Thymus (tissue), 14 donors: ENCODE measurements at places on chromosomes 1 and 21.

DNA sequence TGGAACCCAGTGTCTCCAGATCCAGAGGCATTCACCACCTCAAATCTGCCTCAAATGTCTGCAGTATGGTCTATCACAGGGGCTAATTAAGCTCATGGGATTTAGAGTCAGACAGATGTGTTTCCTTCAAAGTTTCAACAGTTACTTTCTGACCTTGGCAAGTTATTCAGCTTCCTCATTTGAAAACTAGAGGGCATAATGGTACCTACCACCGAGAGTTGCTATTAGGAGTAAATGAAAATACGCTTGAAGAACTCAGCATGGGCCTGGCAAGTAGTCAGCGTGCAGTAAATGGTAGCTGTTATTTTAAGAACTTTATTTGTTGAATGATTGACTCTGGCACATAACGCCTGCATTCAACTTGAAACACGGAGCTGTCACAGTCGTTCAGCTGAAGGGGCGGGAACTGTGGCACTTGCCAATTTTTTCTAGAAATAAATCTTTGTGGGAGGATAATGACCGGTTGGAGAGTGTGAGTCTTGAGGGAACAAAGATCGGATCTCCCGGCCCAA, 1.2 kb upstream of the CAP1 start:
- no peak for DNase-seq

DNA sequence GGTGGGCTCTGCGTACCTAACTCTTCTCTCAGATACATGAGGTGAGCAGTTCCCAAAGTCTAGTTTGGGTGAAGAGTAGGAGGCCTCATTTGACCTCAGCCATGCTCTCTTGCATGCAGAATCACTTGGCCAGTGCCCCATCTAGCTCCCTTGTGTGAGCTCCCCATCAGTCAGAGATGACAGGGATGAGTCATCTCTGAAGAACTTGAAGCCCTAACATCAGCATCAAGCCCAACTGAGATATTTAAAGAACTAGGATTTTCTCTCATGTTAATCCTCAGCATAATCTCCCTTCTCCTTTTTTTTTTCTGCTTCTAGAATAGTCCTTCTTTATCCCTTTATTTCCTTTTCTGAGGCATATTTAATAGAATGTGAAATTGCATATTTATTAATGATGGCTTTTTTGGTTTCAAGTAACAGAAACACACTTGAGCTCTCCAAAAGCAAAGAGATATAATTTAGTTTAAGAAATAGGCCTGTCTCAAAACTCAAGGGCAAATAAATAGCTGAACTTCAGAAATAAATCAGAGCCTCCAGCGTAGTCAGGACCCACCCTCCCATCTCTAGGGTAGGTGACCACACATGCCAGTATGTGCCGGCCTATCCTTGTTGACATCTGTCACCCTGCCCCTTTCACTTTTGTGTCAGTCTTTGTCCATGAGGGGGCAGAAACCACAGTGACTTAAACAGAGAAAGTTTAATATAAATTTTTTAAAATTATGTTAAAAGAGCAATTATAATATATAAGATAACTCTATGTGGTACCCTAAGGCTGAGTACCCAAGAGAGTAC, 112.3 kb downstream of the TSEN15 start:
- no peak for DNase-seq

DNA sequence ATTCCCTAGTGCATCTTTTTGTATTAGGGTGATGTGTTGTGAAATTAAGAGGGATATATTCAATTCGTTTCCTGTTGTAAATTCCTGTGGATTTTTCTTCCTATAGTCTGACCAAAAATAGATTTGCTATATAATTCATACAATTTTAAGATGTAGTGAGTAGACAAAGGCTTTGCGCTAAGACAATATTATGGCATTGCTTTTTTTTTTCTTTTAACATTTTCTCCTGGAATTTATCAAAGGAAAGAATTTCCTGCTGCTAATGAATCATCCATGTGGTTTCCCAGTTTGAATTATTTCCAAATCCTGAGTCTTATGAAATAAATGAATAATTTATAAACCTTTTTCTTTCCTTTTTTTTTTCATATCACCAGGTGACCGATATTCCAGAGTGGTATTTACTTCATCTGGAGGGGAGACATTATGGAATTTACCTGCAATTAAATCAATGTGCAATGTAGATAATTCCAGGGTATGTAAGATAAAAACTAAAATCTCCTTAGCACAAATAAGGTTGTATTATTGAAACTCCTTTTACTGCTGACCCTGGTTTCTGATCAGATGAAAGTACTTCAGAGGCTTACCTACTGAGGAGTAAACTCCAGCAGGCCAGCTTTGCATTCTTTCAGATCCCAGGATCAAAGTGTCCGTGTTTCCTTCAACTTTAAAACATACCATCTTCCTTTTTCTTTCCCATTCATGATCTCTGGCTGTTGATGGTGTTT, 148.4 kb downstream of the TLR5 start:
- DNase-seq, result no peak

DNA sequence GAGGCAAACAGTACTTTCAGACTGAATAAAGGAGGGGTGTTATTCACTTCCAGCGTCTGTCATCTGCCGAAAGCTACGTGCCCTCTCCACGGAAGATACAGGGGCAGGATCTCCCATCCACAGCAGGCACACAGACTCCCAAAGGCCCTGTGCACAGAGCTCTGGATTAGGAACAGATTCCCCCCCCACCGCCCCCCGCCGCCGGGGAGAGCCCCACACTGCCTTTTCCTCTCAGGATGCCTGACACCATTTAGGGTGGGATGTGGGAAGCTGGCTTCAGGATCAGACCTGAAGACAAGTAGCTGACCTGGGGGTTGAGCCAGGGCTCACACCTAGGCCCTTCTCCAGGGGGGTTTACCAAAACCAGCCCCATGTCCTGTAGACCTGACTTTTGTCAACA, 8.4 kb upstream of the TCP10L start:
- DNase-seq, result no peak
